HEK293T (cell line): ENCODE measurements at places on chromosomes 2 and 18.

DNA sequence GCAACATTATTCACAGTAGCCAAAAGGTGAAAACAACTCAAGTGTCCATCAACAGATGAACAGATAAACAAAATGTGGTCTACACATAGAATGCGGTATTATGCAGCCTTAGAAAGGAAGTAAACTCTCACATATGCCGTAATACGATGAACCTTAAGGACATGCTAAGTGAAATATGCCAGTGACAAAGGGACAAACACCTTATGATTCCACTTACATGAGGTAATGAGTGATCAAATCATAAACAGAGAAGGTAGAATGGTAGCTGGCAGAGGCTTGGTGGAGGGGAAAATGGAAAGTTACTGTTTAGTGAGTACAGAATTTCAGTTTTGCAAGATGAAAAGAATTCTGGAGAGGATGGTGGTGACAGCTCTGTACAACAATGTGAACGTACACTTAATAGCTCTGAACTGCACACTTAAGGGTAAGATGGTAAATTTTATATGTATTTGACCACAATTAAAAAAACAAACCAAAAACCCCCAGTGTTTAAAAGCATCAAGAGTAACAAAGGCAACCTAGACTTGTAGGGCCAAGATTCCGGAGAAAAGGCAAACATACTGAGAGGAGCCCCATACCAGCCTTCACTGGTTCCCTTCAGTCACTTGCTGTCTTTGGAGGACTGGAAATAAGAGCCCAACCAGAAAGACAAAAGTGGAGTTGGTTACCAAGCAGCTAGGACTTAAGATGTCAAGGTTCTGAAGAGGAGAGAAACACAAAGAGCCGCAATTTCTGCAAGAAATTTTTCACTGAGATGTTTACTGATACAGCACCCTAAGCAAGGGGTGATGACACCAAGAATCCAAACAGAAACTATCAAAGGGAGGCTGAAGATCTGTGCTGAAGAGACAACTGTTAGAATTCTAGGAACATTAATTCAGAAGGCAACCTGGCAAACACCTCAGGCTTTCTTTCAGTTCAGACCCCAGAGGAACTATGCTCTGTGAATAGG lies 61.3 kb downstream of the CUL3 start:
- no peak for DNase-seq

DNA sequence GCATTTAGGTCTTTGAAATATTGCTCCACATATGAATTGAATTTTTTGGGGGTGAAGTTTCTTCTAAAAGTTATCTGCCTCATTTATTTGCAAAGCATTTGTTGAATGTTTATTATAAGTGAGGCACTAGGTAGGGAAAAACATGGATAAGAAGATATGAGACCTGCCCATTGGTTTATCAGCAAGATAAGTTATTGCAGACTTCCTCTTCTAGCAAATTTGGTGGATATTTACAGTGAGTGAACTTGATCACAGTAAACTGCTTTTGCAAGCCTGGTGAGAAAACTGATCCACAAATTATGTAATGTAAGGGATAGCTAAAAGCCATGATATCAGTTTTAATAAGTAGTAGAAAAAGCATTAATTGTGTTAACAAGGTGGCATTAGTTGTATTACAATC lies 364.8 kb downstream of the SOCS6 start:
- no peak for DNase-seq

GRCh38 chr2:235607546-235608199 lies 113.8 kb downstream of the AGAP1 start:
- DNase-seq, result no peak

DNA sequence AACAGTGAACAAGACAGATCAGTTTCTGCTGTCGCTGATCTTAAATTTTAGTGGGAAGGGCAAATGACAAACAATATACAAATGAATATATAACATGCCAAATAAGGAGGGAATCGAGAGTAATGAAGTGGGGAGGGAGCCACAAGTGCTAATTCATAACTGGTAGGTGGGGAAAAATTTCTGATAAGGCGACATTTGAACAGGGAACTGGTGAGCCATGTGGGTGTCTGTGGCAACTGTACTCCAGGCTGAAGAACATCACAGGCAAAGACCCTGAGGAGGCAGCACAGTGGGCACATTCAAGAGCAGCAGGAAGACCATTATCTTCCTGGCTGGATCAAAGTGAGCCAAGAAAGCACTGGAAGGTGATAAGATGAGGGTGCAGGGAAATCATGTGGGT lies 51.6 kb upstream of the CD28 start:
- DNase-seq, result no peak
